ENCODE measurements at places on chromosomes 5 and 9. TPM values are rescaled to one million over a fixed set of nuclear protein-coding genes. Genes with fewer than 3 reads are reported as not detected.

RELL2 gene
- 7.9 TPM for total RNA-seq

DBH gene
- total RNA-seq = not detected

ZNF366 gene
- total RNA-seq = 0.03 TPM

PCDH1 gene
- total RNA-seq = 2.7 TPM

LCN15 gene
- total RNA-seq = 0.05 TPM

IL13 gene
- total RNA-seq = not detected

ZCCHC10 gene
- 18.5 TPM for total RNA-seq

RFX3 gene
- 4.6 TPM for total RNA-seq

HSPA9 gene
- 743 TPM for total RNA-seq

GRCh38 chr5:151254556-151254955 is 1.6 kb downstream of the GM2A start:
- DNase-seq = no peak

DNA sequence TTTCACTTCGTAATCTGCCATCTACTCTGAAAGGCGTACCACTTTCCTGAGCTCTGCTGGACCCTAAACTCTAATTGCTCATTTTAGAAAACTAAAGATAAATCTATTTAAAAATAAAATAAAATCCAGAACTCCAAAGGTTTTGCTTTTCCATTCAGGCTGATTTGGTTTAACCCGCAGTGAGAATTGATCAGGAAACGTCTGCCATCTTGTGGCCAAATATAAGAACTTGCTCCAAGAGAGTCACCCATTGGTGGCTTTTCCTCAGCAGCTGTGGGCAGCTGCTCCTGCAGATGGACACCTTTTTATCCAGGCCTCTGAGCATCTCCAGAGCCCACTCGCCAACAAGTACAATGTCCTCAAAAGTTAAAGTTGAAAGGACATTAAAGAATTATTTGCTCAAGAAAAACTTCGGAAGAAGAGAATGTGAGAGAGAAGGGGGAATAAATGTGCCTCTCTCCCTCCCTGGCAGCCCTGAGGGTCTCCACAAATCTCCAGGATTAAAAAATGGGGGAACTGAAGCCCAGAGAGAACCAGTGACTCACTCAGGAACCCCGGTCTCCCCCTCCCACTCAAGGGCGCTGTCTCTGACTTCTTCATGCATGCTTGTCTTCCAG is 4.1 kb downstream of the SAXO1 start:
- DNase-seq = peak; percentile 72

- DNase-seq = no peak
Observed at GRCh38 chr5:79488775-79489174, 25.2 kb downstream of the HOMER1 start.

DNA sequence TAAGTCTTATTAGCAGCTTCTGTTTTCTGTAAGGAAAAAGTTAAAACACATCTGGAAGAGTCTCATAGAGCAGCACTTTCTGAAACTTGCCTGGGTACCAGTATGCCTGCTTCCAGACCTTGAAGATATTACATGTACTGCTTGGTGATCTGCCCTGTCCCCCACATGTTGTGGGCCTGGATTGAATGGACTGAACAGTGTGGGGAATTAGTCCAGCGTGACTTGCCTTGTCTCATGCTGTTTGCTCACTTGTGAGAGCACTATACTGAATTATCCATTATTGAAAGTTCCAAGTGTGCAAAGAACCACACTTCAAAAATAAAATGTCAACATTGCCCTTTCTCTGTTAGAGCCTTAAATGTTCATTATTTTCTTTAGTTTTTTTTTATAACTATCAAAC is 8.9 kb downstream of the CTNNA1 start:
- DNase-seq = no peak

DNA sequence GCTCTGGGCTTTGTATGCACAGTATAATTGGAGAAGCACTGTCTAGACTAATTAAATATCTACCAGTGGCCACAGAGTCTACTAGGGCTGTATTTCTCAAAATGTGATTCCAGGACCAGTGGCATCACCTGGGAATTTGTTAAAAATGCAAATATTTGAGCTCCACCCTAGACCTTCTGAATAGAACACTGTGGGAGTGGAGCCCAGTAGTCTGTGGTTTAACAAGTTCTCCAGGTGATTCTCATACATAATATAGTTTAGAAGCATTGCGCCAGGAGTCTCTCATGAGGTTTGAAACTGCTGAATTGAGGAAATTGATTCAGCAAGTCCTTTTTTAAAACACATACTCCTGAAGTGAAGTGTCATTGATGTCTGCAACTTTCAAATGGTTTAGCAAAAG is 74.7 kb downstream of the FCHO2 start:
- DNase-seq = no peak

DNA sequence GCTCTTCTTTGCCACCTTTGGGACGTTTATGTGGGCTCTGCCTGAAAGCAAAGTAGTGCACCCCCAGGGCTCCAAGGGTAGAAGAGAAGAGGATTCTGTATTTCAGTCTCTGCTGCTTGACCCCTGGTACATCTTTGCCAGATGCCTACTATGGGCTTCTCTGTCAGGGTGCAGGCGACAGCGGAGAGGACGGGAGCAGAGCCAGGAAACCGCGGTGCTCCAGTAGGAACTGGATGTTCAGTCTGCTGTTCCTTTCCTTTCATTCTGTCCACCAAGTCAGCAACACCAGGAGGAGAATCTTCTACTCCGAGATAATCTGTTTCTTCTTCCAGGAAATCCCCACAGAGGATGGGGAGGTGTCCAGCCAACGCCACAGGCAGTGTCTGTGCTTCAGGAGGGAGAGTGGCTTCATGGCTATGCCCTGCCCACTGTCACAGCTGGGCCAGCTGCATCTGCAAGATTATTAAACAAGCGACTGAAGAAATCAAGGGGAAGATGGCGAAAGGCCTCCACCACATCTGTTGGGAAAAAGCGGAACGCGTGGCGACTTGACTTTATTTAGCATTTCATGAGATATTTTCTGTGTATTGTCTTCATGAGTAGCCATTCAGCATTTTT is 398.3 kb downstream of the IRX1 start:
- no peak for DNase-seq

- DNase-seq = no peak
Observed at GRCh38 chr9:93984860-93985259, 29.7 kb upstream of the BARX1 start.

DNA sequence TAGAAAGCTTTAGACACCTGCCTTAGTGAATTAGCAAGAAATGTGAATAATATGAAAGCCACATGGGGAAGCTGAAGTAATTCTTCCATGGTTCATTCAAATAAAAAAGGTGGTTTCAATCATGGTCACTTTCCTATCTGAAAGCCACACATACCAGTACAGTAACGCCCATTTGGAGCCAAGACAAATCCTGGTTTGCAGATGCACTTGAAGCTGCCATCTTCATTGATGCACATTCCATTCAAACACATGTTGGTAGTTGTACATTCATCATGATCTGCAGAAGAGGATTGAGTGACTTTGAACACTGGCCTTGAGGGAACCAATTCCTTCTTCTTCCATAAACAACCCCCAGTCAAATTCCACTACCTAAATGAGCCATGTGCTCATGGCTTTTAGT is 161.5 kb downstream of the FBN2 start:
- DNase-seq = no peak

- no peak for DNase-seq
Observed at GRCh38 chr5:83230511-83230910, 153.2 kb downstream of the XRCC4 start.

GRCh38 chr9:14296495-14297113 is 17.3 kb downstream of the NFIB start:
- DNase-seq = no peak

DNA sequence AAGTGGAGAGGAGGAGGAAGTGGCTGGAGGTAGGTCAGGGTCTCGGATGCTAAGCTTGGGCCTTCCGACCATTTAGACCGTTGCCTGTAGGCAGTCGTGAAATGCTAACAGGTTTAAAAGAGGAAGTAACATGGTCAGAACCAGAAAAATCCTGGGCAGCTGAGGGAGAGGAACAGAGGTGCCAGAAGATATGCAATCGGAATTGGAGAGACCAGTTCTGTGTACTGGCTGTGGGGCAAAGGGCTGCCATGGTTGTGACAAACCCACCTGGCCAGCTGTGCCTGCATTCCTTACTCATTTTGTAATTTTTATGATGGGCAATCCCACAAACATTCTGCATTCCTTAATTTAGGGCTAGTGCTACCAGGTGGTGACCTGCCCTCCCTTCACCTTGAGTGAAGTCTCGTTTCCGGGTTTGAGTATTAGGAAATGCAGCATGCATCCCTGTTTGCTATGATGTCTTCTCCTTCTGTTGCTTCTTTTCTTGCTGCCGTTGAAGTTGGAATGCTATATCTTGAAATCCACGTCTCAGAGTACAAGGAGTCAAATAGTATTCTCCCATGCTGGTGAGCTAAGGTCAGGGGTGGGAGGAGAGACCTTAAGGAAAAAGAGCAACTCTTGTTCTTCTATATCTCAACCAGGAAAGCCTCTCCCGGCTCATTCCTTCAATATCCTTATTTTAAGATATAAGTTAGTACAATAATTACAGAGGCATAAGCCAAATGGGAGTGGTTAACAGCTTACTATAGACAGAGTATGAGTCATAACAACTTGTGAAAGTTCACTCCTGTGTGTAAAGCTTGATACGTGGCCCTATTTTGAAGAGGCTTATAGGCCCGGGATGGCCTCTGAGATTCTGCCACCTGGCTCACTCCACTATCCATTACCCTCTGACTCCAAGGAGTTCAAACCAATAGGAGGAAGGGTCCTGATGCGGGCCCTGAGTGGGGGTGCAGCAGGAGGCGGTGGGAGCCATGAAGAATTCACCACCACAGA is 37.0 kb downstream of the B4GALT1 start:
- no peak for DNase-seq

GRCh38 chr5:79120221-79120620 is 8.6 kb downstream of the BHMT start:
- DNase-seq = no peak

GRCh38 chr5:147375151-147375550 is 134.7 kb downstream of the DPYSL3 start:
- no peak for DNase-seq

DNA sequence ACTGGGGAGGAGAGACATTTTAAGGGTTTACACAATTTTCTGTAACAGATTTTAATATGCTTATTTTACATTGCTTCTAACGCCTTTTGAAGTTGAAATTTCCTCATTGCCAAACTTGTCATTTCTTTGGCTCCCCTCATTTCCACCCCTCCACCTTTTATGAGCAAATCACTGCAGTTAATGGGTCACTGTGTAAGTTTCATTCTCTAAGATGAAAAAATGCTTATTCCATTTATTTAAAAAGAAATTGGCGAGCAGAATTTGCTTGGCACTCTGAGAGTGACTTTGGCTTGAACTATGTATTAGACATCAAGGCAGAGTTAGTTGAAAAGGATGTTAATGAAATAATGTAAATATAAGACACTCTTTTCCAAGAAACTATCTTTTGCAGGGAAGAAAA is 66.6 kb downstream of the ITGA1 start:
- no peak for DNase-seq

DNA sequence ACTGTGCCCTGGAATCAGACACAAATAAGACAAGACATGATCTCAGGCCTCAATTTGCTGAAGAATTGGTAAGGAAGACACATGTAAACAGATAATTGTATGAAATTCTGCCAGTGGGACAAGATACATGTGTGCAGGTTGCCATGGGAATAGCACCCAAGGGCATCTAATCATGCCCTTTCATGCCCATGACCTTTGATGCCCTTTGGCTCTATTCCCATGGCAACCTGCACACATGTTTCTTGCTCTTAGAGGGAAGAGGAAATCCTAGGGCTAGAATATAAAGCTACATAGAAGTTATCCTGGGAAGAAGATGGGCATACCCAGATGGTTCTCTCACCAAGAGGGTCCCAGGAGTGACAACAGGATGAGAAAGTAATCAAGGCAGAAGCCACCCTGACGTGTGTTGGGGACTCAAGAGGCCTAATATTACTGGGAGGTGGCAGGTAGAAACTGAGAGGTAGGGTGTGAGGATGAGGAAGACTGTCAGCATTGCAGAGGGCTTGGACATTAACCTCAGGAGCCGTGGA is 34.4 kb downstream of the P4HA2 start:
- DNase-seq = no peak

- DNase-seq = peak; percentile 24
Observed at GRCh38 chr9:130938652-130939404, at the start of gene FIBCD1. FIBCD1 (minus strand) TSS chr9:130939247; CDS start chr9:130938607, 640 bp downstream.

- DNase-seq = no peak
Observed at GRCh38 chr9:75910731-75911130, 20.3 kb downstream of the PCSK5 start.

GRCh38 chr5:154162539-154163151 is 27.9 kb upstream of the GALNT10 start:
- DNase-seq = no peak

DNA sequence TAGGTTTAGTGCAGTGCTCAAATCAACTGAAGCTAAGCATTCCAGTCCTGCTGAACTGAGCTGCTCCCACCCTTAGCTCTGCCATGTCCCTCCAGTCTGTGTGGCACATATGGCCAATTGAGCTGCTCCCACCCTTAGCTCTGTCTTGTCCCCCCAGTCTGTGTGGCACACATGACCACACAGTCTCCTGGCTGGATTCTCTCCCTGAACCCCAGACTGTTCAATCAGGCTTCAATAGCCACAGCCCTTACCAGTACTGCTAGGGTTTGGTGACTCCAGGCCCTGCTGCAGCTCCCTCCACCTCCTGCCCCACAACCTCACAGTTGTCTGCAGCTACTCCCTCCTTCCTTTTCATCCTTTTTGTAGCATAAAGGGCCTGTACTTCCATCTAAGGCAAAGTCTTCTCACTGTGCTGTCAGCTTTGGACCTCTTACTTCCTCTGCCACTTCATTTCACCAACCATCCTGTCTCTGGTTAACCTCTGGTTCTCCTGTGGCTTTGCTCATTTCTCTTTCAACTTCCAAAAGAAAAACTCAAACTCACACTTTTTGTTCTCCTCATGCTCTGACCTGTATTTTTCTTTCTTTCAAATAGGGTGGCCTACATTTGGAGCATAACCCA is 50.8 kb downstream of the ADAMTS12 start:
- DNase-seq = no peak

- no peak for DNase-seq
Observed at GRCh38 chr5:156920042-156920860, 42.8 kb downstream of the TIMD4 start.

- no peak for DNase-seq
Observed at GRCh38 chr5:58761407-58761806, 178.5 kb downstream of the RAB3C start.

DNA sequence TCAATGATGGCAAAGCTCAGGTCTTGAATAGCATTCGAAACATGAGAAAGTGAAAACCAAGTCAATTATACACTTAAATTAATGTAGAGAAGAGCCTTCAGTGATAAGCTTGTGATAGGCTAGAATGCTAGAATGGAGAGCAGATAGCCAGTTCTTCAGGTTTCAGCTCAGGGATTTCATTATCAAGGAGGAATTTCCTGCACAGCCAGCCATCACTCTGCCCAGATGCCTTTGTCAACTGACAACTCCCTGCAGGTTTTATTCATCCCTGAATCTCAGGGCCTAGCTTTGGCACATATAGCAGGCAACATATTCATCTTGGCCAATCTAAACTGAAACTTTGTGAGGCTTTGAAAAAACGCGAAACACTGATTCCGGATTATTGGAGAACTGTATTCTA is 199.3 kb upstream of the CDH6 start:
- DNase-seq = no peak

GRCh38 chr5:99037668-99038067 is 108.9 kb upstream of the CHD1 start:
- no peak for DNase-seq

Measured in SK-MEL-5 (cell line).